Panc1 (cell line): ENCODE measurements at places on chromosomes 16 and 17. TPM values are rescaled to one million over a fixed set of nuclear protein-coding genes. Genes with fewer than 3 reads are reported as not detected.

DNA sequence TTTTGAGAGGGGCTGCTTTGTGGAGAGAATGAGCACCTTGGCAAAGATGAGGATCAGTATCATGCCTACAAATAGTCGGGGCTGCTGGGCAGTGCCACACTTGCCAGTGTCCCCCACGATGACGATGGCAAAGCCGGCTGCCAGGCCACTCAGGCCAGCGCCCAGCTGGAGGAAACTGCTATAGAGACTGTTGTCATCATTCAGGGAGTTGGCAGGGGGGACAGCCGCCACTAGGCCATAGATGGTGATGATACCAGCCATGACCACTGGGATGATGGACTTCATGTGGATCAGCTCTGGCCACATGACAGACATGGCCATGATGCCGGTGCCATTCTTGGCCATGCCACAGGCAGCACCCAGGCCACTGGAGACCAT, 23.8 kb downstream of the MINK1 start:
- DNase-seq, result no peak
- H3K4me1 ChIP-seq, result no peaks in the 10 kb centered on the region; the same call in 1 of the 2 replicates
- H3K27ac ChIP-seq, result no peak overlapping the region
- no peaks in the 10 kb centered on the region for H3K27me3 ChIP-seq

- no peaks in the 10 kb centered on the region for H3K4me1 ChIP-seq
- H3K27ac ChIP-seq, result no peak overlapping the region
- no peaks in the 10 kb centered on the region for H3K36me3 ChIP-seq
- no peak for DNase-seq
These were observed 51.9 kb downstream of the PLCG2 start for GRCh38 chr16:81830845-81831540.

DNA sequence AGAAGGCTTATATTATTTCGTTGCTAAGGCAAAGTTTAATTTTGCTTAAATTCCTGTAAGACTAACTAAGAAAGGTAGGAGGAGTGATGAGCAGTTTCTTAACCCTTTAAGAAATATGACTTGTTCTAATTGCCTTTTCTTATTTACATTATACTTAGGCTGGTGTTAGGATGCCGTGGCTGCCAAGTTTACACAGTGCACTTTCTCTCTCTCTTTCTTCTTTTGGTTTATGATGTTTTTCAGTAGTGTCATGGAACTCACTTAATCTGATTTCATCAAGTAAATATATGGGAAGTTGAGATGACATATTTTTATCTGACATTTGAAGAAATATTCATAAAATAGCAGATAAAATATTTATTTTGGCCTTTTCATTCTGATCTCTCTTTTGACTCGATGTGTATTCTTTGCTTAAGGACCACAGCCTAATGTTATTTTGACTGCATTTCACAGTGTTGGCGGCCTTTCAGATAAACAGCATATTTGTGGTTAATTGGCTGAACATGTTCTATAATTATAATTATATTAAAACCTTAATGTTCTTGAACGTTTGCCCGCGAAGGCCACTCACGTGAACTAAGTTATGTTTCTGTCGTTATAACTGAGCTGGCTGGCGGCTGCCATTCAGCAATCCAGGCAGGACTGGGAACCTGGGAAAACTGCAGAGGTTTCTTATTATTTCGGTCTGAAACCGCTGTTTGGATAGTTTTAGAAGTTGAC, 191.6 kb downstream of the WWOX start:
- H3K4me3 ChIP-seq, result no peak overlapping the region
- H3K27ac ChIP-seq, result no peak overlapping the region
- H3K27me3 ChIP-seq, result no peaks in the 10 kb centered on the region
- DNase-seq, result no peak

GRCh38 chr17:42386777-42387657, 1.2 kb downstream of the STAT3 start:
- peak overlapping the region; percentile 93 for H3K4me3 ChIP-seq
- peaks cover 34% of the 10 kb centered on the region for H3K4me1 ChIP-seq
- H3K36me3 ChIP-seq, result no peaks in the 10 kb centered on the region; the same call in none of the 2 replicates
- no peaks in the 10 kb centered on the region for H3K27me3 ChIP-seq
- DNase-seq, result no peak

- no peak overlapping the region for H3K27ac ChIP-seq
- H3K27me3 ChIP-seq, result 0 out of 2 replicates have a peak, but pooled peaks cover 3% of the 10 kb centered on the region
- no peaks in the 10 kb centered on the region for H3K36me3 ChIP-seq
- DNase-seq, result no peak
- H3K4me1 ChIP-seq, result no peaks in the 10 kb centered on the region
- H3K4me3 ChIP-seq, result no peak overlapping the region
These were observed 19.2 kb upstream of the EMP2 start for GRCh38 chr16:10599626-10600025.

C16orf96 gene
- total RNA-seq, result 0.15 TPM

STUB1 gene
- 217 TPM for total RNA-seq

KRTAP3-2 gene
- not detected for total RNA-seq
